Mucosa of descending colon (tissue), 3 donors: ENCODE measurements at places on chromosomes 6 and 20. TPM values are rescaled to one million over a fixed set of nuclear protein-coding genes. Genes with fewer than 3 reads are reported as not detected.

Gene LRP11
- total RNA-seq: 27.2 TPM

GRCh38 chr6:122994256-122994655 is 1.8 kb upstream of the CLVS2 start:
- DNase-seq: no peak

DNA sequence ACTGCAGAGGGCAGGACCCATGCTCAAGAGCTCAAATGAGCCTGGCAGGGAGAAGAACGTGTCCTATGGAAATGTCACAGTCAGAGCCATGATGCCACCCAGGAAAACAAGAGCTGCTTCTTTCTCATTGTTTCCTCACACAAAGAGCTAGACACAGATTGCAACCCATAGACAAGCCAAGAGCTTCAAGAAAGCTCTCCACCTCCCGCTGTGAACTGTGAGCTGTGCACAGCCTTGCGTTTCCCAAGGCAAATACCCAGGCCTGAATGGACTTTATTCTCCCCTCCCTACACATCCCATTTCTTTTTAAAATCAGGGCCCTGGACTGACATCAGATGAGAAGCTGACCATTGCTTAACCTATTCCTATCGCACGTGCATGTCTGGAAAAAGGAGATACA is 388.8 kb downstream of the RNGTT start:
- no peak for DNase-seq

GRCh38 chr6:83292900-83293843 is 100.0 kb downstream of the RWDD2A start:
- DNase-seq: no peak

DNA sequence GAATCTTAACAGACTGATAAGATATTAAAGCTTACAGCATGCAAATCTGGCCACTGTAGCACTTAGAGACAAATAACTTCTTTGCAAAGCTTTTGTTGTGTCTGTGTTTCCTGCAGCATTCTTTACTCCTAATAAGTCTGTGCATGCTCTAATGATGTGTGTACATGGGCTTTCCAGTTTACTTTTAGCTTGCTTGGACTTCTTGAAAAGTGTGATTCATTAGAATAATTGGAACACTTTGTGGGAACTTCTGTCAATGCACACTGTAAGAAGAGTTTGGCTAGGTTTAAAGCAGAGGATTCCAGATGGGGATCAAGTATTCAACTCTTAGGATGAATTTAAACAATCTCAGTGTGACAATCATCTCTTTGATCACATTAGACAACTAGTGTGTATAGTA is 22.1 kb upstream of the TINAG start:
- DNase-seq: no peak

DNA sequence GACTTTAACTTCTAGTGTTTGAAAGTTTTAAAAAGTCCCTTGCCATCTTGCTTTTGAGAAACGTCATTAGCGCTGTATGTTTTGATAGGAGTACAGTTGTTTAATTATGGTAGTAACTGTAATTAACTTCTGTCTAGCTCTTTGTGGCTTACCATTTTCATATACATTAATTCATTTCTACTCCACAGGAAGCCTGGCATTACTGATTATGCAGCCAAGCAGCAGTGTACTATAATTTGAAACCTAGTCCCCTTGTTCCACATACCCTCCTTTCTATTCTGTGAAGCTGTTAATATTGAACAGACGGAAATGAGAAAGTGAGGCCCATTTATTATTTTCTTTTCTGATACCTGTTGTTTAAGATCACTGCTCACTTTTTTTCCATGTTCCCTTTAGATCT is 235.4 kb downstream of the CDKAL1 start:
- no peak for DNase-seq

GRCh38 chr6:170149681-170150589 is 140.9 kb downstream of the DLL1 start:
- no peak for DNase-seq
